Stimulated activated CD8-positive, alpha-beta memory T cell treated with anti-CD3 and anti-CD28 coated beads, Interleukin-7, amount 100 ng/mL, for 24 hours (primary cell): ENCODE measurements at places on chromosomes 12 and 14.

GRCh38 chr12:57477710-57478681, 1.7 kb downstream of the ARHGAP9 start:
- no peak for DNase-seq

GRCh38 chr14:69819607-69820006, 22.6 kb upstream of the SLC10A1 start:
- no peak for DNase-seq

- peak; percentile 61 for DNase-seq
These were observed 41.3 kb upstream of the EIF5 start for GRCh38 chr14:103292426-103293374.

GRCh38 chr12:9851927-9852326, 17.2 kb downstream of the CLEC2B start:
- no peak for DNase-seq

- peak; percentile 13 for DNase-seq
These were observed 1158.4 kb upstream of the TMEM132C start for GRCh38 chr12:127108360-127109215.
